ENCODE measurements at places on chromosomes 3 and 15. TPM values are rescaled to one million over a fixed set of nuclear protein-coding genes. Genes with fewer than 3 reads are reported as not detected.
A peak's percentile ranks its signal among the peaks of the same experiment; 100 is the strongest.

DNA sequence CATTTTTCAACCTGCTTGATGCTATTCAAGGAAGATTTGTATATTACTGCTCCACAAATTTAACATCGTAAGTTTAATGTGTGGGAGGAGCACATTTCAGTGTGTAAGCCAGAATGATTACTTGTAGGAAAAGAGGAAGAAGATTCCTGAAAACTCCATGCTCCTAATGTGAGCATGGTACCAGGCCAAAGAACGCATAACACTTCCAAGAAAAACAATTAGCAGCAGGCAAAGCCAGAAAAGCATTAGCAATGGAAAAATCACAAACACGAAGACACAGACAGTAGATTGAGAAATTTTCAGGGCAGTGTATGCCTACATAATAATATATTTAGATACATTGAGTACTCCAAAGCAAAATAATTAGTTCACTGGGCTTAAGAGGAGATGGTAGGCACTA, 96.6 kb upstream of the CBLB start:
- peak overlapping the region; percentile 63 for H3K27ac ChIP-seq
- H3K27me3 ChIP-seq = no peaks in the 10 kb centered on the region
- no peak overlapping the region for H3K4me3 ChIP-seq
- H3K36me3 ChIP-seq = peaks cover 3% of the 10 kb centered on the region
- peaks cover 27% of the 10 kb centered on the region for H3K4me1 ChIP-seq

- H3K27ac ChIP-seq = no peak overlapping the region
- peaks cover 15% of the 10 kb centered on the region for H3K4me1 ChIP-seq
- peak; percentile 24 for DNase-seq
- H3K27me3 ChIP-seq = no peaks in the 10 kb centered on the region
- H3K36me3 ChIP-seq = peaks cover 23% of the 10 kb centered on the region
- H3K4me3 ChIP-seq = no peak overlapping the region
Observed at GRCh38 chr3:125231895-125232294, 19.3 kb upstream of the SLC12A8 start.

- no peak overlapping the region for H3K27ac ChIP-seq
- H3K36me3 ChIP-seq = no peaks in the 10 kb centered on the region
- H3K27me3 ChIP-seq = no peaks in the 10 kb centered on the region
- no peak overlapping the region for H3K4me3 ChIP-seq
- no peak for DNase-seq
Observed at GRCh38 chr3:151199554-151200438, 3.2 kb downstream of the GPR171 start.

- DNase-seq = no peak
- H3K36me3 ChIP-seq = peaks cover 9% of the 10 kb centered on the region
- H3K27me3 ChIP-seq = no peaks in the 10 kb centered on the region
- no peak overlapping the region for H3K4me3 ChIP-seq
Observed at GRCh38 chr3:66464512-66464894, 36.3 kb downstream of the LRIG1 start.

The GCNT3 gene
- not detected for total RNA-seq

- H3K27me3 ChIP-seq = no peaks in the 10 kb centered on the region
- H3K27ac ChIP-seq = no peak overlapping the region
- no peak overlapping the region for H3K4me3 ChIP-seq
- no peak for DNase-seq
- peaks cover 21% of the 10 kb centered on the region for H3K36me3 ChIP-seq
- H3K4me1 ChIP-seq = no peaks in the 10 kb centered on the region
Observed at GRCh38 chr3:32450426-32450825, 52.2 kb downstream of the CMTM6 start.

- H3K27me3 ChIP-seq = no peaks in the 10 kb centered on the region
- peaks cover 25% of the 10 kb centered on the region for H3K36me3 ChIP-seq
- peak; percentile 77 for DNase-seq
- peaks cover 25% of the 10 kb centered on the region for H3K4me1 ChIP-seq
- H3K27ac ChIP-seq = peak overlapping the region; percentile 97
- H3K4me3 ChIP-seq = peak overlapping the region; percentile 89
Observed at GRCh38 chr3:15796771-15797641, 773 bp downstream of the ANKRD28 start.

The SOX14 gene
- total RNA-seq = not detected

The CHRNB4 gene
- not detected for total RNA-seq

GRCh38 chr15:90915216-90915807, 12.2 kb downstream of the MAN2A2 start:
- H3K36me3 ChIP-seq = peaks cover 42% of the 10 kb centered on the region
- no peaks in the 10 kb centered on the region for H3K4me1 ChIP-seq
- H3K27ac ChIP-seq = no peak overlapping the region
- H3K4me3 ChIP-seq = no peak overlapping the region
- no peaks in the 10 kb centered on the region for H3K27me3 ChIP-seq
- DNase-seq = no peak

The POLQ gene
- 5.8 TPM for total RNA-seq

The MESP1 gene
- 0.58 TPM for total RNA-seq

DNA sequence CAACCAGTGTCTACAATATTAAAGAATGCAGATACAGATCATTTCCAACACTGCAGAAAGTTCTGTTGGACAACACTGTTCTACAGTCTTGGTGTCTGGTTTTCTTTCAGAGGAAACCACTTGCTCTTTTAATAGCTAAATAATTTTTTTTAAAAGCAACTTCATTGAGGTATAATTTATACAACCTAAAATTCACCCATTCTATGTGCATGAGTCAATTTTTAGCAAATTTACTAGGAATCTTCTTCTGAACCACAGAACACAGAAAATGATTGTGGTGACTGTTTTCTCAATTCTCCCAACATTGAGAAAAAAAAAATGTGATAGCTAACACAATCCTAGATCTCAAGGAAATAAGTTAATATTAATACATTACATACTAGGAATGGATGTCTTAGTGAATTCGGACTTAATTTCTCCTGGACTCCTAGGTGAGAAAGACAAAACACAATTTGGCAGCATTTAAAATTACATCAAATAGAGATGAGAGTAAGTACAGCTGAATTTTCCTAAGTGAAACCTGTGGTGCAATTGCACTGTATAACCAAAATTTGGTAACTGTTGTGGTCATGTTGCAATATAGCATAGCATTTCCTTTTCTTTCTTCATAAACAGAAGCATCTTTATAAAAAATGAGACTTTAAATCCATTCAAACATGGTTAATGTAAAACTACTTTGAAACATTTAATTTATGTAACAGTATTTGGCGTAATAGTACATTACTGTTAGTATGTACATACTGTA, 15.3 kb upstream of the PLCL2 start:
- H3K27ac ChIP-seq = no peak overlapping the region
- no peaks in the 10 kb centered on the region for H3K36me3 ChIP-seq

DNA sequence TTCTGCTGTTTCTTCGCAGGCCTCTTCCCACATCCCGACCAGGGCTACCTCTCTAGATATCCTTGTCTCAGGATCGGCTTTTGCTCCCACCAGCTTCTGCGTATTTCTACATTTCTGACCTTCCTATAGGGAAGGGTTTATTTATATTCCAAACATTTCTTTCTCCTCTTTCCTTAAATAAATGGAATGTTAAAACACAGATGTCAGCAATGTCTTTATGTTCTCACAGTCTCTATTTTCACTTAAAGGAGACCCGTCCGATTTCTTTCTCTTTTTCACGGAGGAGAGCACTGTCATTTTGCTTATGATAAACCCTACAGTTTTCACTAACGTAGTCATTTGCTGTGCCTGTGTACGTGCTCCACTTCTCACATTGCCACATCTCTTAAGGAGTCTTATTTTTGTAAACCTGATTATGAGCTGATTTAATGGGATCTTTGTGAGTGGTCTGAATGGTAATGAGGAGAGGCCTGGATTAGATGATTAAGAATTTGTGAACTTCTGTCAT, 630 bp downstream of the KIF15 start:
- peaks cover 22% of the 10 kb centered on the region for H3K36me3 ChIP-seq
- no peak for DNase-seq
- H3K27ac ChIP-seq = peak overlapping the region; percentile 88
- peaks cover 11% of the 10 kb centered on the region for H3K4me1 ChIP-seq
